Mucosa of gallbladder (tissue), 1 donor: ENCODE measurements at places on chromosomes 1 and 21. TPM values are rescaled to one million over a fixed set of nuclear protein-coding genes. Genes with fewer than 3 reads are reported as not detected.

Gene LRRC38
- not detected for total RNA-seq

Gene SPRR1A
- total RNA-seq = not detected

Gene CPT2
- total RNA-seq = 35.0 TPM

Gene ERICH3
- 0.09 TPM for total RNA-seq

Gene FAM229A
- total RNA-seq = 11.1 TPM

Gene FGGY
- total RNA-seq = 36.4 TPM

Gene SPRR2G
- total RNA-seq = not detected

Gene FNBP1L
- 57.1 TPM for total RNA-seq

Gene PALMD
- total RNA-seq = 5.9 TPM

Gene CD48
- total RNA-seq = 15.0 TPM

Gene ATP1A2
- total RNA-seq = 18.6 TPM

Gene OR2L3
- total RNA-seq = not detected

Gene NUF2
- total RNA-seq = 0.52 TPM

Gene GJB5
- total RNA-seq = 6.2 TPM

Gene SLC1A7
- total RNA-seq = 21.1 TPM

Gene S100A9
- total RNA-seq = 19.1 TPM

Gene IRF6
- 104 TPM for total RNA-seq

DNA sequence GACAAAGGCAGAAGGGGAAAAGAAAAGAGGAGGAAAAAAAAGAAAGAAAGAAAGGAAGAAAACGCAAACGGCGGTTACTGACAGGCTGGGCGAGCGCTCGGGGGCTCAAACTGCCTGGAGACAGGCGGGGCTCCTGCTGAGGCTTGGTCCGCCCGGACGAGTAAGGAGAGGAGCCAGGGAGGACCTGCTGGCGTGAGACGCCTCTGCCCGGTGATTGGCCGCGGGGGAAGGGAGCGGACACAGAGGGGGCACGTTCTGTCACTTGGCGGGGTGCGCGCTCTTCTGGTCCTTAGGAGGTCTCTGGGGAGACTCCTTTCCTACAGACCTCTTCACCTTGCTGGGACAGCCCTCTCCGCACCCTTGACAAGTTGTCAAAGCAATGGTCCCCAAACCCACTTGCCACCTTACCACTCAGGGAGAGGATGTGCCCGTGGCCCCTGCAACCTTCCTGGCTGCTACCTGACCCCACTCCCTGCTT lies 791 bp upstream of the PIK3R3 start:
- no peak for DNase-seq

- no peak for DNase-seq
Measured at GRCh38 chr1:172401892-172402291, 18.6 kb upstream of the C1orf105 start.

DNA sequence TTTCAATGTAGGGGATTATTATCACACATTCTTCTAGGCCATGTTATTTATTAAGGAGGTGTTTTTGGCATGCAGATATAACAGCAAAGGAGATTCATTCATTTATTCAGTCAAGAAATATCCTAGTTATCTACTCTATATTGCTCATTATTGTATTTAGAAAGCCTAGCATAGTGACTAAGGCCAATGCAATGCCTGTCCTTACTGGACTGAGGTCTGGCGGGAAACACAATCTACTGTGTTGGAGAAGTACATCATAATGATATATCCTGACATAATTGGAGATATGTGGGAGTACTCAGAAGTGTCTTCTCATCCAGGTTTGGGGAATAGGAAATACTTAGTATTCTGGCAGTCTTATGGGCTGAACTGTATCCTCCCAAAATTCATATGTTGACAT lies 421.5 kb upstream of the USP24 start:
- DNase-seq = no peak

DNA sequence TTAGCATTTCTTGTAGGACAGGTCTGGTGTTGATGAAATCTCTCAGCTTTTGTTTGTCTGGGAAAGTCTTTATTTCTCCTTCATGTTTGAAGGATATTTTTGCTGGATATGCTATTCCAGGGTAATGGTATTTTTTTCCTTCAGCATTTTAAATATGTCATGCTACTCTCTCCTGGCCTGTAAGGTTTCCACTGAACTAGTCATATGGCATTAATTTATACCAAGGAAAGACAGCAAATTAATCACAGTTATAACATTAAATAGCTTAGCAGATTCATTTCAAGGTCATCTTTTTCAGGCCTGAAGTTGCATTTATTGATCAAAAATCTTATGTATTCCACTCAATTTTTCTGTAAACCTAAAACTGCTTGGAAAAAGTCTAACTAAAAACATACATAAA lies 54.9 kb downstream of the AK5 start:
- no peak for DNase-seq

- DNase-seq = no peak
Measured at GRCh38 chr1:67436511-67437055, 6.4 kb upstream of the SERBP1 start.

DNA sequence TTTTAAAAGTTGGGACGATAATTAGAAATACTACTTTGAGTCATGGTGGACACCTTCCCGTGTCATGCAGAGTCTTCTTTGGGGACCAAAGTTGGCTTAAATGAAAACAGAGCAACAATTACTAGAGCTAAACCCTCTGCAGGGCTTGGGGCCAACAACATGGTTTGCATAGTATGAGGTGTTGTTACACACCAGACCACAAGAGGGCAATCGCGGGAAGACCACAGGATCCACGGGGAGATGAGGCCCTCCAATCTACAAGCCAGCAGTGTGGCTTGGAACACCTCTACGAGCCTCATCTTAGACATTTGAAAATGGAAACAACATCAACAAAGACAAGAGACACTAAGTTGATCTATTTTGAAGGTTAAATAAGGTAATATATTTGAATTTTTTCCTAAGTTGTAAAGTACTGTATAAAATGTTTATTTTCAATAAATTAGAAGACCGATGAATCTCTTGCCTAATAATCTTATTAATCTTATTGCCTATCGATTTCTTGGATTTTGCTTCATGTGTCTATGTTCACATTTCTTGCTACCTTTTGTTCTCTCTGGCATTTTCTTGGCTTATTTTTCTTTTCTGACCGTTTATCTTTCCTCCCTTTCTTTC lies 8.2 kb upstream of the SMCP start:
- peak; percentile 67 for DNase-seq

- no peak for DNase-seq
Measured at GRCh38 chr1:173410794-173411236, 66.3 kb upstream of the PRDX6 start.

- DNase-seq = no peak
Measured at GRCh38 chr21:41960386-41960785, 6.6 kb upstream of the C2CD2 start.

DNA sequence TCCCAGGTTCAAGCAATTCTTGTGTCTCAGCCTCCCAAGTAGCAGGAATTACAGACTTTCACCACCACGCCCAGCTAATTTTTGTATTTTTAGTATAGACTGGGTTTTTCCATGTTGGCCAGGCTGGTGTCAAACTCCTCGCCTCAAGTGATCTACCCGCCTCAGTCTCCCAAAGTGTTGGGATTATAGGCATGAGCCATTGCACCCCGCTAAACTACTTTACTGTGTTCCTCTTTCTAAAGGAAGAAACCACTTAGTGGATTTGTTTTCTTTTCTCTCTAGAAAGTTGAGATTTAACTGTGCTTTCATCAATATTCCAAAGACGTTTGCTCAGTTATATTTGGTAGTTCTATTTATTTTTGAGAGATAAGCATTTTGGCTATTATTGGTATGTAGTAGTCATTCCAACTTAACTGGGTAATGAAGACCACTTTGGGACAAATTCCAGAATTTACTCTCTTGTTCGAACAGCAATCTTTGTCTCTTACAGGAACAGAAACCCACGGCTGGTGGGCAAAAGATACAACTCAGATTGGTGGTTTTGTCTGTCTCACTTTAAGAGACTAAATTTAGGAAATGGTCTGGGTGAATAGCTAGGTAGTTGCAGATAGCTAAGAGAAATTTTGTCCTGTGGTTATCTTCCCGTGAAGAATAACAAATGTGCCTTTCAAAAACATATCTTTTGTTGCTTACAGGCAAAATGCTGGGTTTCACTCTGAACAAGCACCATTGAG lies 103.5 kb upstream of the CD55 start:
- no peak for DNase-seq

GRCh38 chr1:161267321-161267720 lies 8.8 kb downstream of the PCP4L1 start:
- no peak for DNase-seq

DNA sequence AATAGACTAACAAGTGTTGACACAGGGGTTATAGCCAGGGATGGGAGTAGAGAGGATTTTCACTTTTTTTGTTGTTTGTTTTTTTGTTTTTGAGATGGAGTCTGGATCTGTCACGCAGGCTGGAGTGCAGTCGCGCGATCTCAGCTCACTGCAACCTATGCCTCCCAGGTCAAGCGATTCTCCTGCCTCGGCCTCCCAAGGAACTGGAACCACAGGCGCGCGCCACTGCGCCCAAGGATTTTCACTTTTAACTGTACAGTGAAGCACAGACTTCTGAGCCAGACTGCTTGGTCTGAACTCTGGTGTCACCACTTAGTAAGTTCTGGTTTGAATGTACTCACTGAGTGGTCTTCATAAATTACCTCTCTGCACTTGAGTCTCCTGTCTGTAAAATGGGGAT lies 40.2 kb upstream of the WASF2 start:
- no peak for DNase-seq

GRCh38 chr1:239570878-239571277 lies 184.5 kb downstream of the CHRM3 start:
- DNase-seq = no peak

- DNase-seq = no peak
Measured at GRCh38 chr1:52904927-52905698, 16.4 kb downstream of the ECHDC2 start.

- DNase-seq = no peak
Measured at GRCh38 chr1:114352797-114353196, 158.2 kb downstream of the TRIM33 start.

GRCh38 chr1:155322953-155323728 lies 2.4 kb downstream of the RUSC1 start:
- DNase-seq = peak; percentile 86

DNA sequence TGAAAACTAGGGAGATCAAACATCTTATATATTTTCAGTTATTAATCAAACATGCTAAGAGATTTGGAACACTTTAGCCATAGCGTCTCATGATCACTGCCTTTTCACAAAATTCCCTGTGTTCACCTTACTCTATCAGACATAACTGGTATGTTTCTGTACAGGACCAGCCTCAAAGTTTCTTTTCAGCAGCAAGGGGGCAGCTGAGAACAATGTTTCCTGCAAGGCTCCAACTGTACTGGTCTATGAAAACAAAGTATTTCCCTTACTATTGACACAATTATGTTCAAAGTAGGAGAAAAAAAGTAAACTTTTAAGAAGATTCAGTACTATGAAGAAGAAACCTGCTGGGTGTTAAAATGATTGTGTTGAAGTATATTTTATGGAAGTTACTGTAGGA lies 98.5 kb downstream of the ATF6 start:
- no peak for DNase-seq

GRCh38 chr1:91761295-91761721 lies 124.6 kb downstream of the TGFBR3 start:
- DNase-seq = no peak

GRCh38 chr1:236774926-236775325 lies 20.2 kb upstream of the MTR start:
- DNase-seq = no peak

- DNase-seq = no peak
Measured at GRCh38 chr1:59368008-59368670, 71.2 kb downstream of the FGGY start.

DNA sequence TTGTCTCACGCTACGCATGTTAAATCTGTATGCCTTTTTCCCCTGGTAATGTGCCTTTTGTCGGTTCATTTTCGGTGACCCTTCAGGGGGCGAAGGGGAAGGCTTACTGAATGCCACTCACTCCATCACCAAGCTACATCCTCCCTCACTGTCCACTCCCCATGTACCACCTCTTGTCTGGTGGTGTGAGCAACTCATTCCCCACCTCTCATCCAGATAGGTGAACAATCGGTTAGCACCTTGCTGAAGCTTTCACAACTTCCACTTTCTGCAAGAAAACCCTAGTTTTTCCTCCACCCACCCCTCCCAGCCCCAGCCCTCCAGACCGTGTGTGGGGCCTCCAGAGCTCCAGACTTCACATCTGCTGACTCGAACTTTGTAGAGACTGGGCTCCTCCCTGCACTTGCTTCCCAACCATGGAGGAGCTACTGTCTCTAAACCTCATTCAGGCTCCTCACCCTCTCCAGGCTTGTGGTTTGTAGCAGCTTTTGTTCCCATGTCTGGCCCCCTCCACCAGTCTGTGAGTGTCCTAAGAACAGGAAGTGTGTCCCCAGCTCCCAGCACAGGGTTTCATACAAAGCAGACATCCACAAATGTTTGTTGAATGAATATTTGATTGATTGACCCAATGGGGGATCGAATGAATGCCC lies 48.4 kb upstream of the RUNX3 start:
- DNase-seq = no peak

DNA sequence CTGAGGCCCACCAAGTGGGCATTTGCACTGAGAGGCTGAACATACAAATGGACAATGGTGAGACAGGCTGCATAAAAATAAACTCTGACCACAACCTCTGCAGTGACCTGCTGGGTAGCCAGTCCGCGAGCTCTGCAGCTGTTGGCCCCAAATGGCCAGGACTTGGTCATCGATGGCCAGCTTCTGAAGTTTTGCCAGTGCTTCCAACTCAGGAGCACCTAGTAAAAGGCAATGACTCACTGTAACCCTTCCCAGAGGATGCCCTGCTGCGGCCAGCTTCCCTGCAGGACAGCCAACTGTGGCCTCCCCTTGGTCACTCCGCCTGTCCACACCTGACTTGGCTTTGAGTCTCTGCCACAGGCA lies 185.4 kb downstream of the DYRK1A start:
- no peak for DNase-seq

DNA sequence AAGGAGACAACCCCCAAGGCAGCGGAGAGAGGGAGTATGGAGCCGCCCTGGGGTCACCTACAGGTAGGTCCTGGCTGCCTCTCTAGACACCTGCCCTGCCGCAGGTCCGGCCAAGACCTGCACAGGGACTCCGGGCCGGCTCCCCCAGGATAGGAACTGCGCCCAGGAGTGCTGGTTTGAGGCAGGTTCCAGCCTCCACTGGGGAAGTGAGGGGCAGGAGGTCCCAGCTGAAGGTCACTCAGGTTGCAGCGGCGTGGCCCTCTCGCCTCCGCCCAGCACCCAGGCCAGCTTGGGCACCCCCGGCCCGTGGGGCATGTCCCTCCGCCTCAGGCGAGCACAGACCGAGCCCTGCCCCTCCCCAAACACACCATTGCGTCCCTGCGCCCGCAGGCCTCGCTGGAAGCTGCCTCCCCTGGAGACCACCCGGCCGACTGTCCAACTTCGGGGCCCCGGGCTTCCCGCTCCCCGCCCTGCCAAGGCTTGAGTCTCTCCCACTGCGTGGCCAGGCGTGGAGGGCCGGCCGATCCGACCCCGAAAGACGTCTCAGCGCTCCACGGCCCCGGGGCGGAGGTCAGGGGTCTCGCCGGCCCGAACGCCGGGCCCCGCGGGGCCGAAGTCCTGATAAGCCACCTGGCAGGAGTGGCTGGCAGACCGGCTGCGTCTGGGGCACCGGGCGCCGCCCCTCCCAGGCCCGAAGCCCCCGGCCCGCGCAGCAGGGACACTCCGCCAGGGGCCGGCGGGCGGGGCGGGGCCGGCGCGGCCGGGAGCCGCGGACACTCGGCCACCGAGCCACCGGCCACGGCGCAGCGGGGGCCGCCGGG lies 1.4 kb upstream of the SKI start:
- DNase-seq = no peak
